NCI-H1105 treated with DMSO at 0.1 percent for 48 hours (cell line): ENCODE measurements at places on chromosomes 7 and 10.
A peak's percentile ranks its signal among the peaks of the same experiment; 100 is the strongest.

- no peak for DNase-seq
Observed at GRCh38 chr7:135704698-135705097, 23.3 kb downstream of the SLC13A4 start.

- no peak for DNase-seq
Observed at GRCh38 chr7:28941633-28942032, 16.5 kb downstream of the TRIL start.

DNA sequence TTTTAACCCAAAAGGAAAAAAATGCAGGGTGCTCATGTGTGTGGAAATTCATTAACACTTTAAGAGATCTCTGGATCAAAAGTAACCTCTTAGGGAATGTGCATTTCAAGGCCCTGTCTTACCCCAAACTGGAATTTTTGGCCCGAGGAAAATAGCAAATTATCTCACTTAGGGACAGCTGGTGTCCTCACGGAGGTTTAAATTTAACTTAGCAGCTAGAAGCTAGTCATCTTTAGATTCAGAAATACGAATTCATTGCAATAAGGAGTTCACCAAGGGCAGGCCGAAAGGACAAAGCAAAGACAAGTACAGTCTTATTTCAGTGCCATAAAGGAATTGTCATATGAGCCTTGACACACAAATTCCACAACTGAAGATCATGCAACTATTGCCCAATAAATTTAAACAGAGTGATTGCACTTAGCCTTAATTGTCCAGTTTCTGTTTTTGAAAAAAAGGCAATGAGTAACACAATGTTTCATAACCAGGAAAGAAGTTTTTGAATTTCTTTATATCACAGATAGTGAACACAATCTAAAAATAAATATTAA, 22.4 kb upstream of the SEMA3C start:
- no peak for DNase-seq

- DNase-seq: no peak
Observed at GRCh38 chr10:24114556-24114955, 94.4 kb upstream of the KIAA1217 start.

- no peak for DNase-seq
Observed at GRCh38 chr10:8072211-8072610, 17.7 kb downstream of the GATA3 start.

GRCh38 chr10:107444443-107444842, 279.9 kb upstream of the SORCS1 start:
- no peak for DNase-seq

GRCh38 chr10:62037890-62038608, 136.6 kb downstream of the ARID5B start:
- DNase-seq: no peak

DNA sequence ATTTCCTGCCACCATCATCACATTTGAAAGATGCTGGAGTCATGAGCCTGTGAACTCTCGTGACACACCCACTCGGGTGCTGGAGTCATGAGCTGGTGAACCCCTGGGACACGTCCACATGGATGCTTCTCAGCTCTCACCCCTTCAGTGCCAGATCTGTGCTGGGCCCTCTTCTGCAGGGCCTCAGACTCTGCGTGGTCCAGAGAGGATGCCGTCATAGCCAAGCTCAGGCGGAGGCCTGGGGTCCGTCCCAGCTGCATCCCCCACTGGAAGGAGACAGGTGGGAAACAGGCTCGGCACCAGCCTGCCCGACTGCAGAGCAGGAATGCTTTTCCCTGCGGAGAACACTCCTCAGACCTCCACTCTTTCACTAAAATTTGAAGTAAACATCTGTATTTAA, 156.5 kb upstream of the PPP2R2D start:
- no peak for DNase-seq

- no peak for DNase-seq
Observed at GRCh38 chr7:109282726-109283125, 713.1 kb downstream of the DNAJB9 start.

- peak; percentile 52 for DNase-seq
Observed at GRCh38 chr10:102642736-102643335, 1.4 kb upstream of the TRIM8 start.

- no peak for DNase-seq
Observed at GRCh38 chr7:36192053-36192824, 39.2 kb downstream of the EEPD1 start.

GRCh38 chr7:49638166-49638565, 135.3 kb upstream of the VWC2 start:
- no peak for DNase-seq

DNA sequence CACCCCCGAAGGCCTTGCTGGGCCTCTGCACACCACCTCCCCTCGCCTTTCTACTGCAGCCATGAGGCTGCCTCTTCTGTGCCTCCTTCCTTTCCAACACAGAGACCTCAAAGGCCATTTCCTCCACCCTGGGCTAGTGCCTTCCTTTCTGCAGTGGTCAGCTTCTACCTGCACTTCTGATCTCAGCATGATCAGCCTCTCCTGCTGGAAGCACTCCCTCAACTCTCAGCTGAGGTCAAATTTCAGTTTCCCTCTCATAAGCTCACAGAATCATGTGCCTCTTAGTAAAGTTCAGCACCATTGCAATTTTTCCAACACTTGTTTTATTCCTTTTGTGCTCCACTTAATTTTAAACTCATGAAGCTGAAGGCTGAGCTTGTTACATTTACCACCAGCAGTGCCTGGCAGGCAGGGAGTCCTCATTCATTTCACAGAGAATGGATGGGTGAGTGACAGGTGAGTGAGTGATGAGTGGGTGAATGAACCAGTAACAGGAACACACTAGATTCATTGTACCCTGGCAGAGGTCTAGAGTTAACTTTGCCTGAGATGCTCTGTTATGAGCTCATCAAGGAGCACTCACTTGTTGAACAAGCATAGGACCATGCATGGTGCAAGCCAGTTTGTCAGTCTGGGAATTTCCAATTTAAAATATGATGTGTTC, 124.0 kb upstream of the PRSS58 start:
- DNase-seq: no peak

DNA sequence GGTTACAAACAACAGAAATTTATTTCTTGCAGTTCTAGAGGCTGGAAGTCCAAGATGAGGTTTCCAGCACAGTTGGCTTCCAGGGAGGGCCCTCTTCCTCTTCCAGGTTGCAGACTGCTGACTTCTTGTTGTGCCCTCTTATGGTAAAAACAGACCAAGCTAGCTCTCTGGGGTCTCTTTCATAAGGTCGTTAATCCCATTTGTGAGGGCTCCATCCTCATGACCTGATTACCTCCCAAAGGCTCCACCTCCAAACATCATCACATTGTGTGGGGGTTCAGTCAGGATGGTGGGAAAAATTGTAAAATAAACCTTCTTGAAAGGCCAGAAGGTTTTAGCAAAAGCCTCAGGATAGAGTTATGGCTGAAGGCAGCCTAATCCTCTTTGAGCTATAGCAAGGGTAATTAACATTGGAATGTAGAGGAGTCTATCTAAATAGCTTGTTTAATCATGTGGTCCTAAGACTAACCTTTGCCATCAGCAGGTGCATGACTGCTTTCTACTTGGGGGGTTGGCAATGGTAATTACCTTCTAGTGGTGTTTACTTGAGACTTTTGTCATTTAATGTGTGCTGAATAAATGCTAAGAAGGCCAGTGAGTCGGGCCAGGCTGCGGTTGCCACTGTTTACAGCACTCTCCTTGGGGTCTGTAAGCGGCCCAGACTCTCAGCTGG, 80.8 kb downstream of the PPP1R17 start:
- DNase-seq: no peak

DNA sequence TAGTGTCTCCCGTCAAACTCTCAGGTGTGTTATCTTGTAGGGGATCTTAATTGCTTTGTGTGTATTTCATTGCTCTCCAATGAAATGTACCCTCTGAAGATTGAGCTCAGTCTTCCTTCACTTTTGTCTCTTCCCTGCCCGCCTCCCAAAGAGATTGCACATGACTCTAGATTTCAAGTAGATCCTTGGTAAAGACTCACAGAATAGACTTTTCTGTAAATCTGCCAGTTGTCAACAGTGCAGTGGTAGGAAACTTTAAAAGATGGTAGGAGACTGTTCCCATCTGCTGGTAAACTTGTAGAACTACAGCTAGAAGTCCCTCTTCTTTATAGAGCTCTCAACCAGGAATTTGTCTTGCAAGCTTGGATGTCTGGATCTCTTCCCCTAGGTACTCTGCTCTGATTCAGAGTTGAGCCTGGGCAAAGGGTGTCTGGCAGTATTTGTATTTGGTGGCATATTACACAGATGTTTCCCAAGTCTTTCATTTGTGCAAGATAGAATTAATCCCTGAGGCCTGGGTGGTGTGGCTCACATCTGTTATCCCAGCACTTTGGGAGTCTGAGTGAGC, 9.6 kb downstream of the CCL26 start:
- peak; percentile 72 for DNase-seq

DNA sequence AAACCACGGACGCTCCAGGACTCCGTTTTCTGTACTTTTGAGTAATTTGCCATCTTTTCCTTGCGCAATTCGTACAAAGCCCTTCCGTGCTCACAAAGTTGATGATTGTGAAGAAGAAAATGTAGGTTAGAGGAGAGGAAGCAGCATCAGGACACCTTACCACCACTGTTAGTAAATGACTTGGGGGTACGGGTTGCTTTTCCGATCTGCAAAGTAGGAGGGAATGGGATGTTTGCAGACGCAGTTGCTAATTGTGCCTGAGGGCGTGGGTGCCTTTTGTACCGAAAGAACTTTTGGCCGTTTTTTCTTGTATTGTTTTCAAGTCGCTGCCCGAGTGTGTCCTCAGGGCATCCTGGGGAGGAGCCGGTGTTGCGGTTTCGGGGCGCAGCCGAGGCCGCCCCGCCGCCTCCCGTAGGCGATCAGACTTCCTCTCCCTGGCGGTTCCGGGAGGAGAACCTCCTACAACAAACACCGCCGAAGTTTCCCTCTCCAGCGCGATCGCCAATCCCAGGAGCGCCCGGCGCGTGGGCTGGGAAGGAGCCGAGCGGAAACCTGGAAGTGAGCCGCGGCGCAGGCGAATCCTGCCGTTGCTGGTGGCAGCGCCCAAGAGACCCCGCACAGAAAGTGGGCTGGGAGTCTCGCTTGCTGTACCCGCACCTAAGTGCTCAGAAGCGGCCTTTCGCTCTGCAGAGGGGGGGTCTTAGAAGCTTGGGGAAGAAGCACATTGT, 1.0 kb downstream of the PRR15 start:
- DNase-seq: no peak

GRCh38 chr7:89593125-89593524, 561.1 kb upstream of the STEAP1 start:
- no peak for DNase-seq

DNA sequence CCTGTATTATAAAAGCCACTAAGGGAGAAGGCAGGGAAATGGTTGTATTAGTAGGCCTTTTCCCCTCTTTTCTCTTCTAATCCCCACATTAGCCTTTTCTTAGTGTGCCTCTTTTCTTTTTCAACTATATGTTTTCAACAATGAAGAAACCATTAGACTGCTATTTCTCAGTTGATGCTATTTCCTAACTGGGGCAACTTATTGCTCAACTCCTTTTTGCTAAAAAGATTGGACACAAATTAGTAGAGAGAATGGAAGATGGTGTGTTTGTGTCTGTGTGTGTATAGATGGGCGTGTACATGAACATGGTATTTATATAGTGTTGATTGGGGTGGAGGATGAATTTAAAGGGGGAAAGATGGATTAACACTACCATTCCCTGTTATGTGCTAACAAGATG, 28.4 kb downstream of the TBC1D12 start:
- DNase-seq: no peak

- no peak for DNase-seq
Observed at GRCh38 chr10:21260066-21260465, 265.4 kb downstream of the SKIDA1 start.

- no peak for DNase-seq
Observed at GRCh38 chr7:99260395-99260794, 12.2 kb upstream of the MYH16 start.

DNA sequence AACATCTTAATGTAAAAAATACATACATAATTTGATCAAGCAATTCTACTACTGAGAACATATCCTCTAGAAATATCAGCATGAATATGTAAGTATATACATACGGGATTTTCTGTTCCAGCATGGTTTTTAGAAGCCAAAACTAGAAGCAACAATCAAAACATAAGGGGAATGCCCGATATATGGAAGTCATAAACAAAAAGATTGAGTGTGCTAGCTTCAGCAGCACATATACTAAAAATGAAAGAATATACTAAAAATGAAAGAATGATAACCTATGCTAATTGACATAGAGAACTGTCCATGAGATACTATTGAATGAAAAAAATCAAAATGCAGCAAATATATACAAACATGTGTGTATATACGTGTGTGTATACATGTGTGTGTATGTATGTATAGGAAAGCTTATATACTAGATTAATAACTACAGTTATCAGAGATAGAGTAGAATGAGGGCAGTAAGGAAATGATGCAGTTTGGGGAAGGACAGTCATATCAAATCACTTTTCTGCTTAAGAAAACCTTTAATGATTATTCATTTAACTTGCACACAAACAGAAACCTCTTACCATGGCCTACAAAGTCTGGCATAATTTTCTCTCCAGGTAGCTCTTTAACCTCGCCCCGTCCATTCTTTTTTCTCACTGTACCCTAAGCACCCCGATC, 72.9 kb downstream of the NPY start:
- no peak for DNase-seq

DNA sequence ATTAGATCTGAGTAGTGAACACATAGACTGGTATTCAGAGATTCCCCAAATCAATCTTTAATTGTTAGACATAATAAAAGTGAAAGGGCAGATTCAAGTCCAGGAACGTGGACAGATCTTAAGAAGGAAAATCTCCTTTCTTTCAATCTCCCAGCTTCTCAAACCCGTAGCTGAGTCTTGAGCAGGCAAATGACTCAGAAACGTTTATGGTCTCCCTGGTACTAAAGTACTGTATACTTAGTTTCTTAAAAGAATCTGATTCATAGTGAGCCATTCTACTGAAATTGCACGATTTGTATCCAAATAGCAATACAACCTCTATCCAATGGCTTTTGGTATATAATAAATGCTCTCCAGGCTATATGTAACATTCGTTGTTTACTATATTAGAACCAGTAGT, 140.4 kb upstream of the RHEB start:
- DNase-seq: no peak

DNA sequence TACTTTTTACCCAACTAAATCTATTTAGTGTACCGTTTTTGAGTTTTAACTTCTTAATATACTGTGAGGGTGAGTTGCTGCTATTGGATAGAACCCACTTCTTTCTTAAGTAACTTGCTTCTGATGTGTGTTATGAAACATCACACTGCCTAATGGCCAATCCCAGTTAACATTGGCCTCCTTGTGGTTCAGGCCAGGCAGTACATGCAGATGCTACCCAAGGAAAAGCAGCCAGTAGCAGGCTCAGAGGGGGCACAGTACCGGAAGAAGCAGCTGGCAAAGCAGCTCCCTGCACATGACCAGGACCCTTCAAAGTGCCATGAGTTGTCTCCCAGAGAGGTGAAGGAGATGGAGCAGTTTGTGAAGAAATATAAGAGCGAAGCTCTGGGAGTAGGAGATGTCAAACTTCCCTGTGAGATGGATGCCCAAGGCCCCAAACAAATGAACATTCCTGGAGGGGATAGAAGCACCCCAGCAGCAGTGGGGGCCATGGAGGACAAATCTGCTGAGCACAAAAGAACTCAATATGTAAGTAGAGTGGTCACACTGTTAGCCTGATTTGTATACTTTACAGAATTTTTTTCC, 39.7 kb downstream of the TES start:
- peak; percentile 7 for DNase-seq
